ENCODE measurements at places on chromosomes 3 and 15.

DNA sequence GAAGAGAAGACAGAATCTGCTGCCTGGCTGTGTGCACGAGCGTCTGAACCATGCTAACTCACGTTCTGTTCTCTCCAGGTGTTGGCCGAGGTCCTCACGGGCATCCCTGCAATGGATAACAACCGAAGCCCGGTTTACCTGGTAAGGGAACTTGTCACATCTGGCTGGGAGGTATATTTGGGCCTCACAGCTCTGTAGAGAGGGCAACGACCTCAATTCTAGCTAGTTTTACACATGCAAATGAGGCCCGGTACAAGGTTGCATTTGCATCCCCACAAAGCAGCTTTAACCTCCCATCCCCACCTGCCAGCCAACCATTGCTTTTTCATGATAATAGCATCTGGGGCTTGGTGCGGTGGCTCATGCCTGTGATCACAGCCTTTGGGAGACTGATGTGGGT, 22.0 kb upstream of the TATDN2 start:
- no peak for DNase-seq

- no peak for DNase-seq
Measured at GRCh38 chr15:89630974-89631901, 24.0 kb downstream of the KIF7 start.

DNA sequence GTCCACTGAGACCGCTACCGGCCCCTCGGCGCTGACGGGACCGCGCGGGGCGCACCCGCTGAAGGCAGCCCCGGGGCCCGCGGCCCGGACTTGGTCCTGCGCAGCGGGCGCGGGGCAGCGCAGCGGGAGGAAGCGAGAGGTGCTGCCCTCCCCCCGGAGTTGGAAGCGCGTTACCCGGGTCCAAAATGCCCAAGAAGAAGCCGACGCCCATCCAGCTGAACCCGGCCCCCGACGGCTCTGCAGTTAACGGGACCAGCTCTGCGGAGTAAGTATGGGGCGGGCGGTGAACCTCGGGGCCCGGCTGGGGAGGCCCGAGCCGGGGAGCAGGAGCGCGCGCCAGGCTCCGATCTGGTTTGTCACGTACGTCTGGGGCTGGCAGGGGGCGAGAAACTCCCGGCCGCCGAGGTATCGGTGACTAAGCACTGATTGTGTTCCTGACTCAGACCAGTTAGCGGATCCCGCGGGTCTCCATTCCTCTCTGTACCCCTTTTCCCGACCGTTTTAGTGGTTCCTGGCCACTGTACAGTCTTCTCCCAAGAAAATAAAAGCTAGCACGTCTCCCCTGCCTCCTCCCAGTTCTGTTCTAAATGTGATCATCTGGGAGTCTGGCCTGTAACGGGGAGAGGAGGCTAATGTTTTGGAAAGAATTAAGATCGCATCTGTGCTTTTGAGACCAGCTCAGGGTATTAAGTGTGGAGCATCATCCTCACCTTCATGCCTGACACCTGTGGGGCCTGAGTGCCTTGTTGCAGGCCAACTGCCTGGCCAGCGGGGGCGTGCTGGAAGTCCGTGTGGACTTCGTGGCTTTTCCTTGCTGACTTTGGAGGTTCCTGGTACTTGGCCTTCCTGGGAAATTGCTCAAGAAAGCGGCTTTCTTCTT, 691 bp downstream of the MAP2K1 start:
- DNase-seq: peak; percentile 49

- no peak for DNase-seq
Measured at GRCh38 chr3:8648909-8649741, 4.5 kb upstream of the SSUH2 start.

- no peak for DNase-seq
Measured at GRCh38 chr3:125257536-125257935, 45.0 kb upstream of the SLC12A8 start.

GRCh38 chr3:105499961-105500360, 133.3 kb downstream of the ALCAM start:
- no peak for DNase-seq

- no peak for DNase-seq
Measured at GRCh38 chr3:189841473-189842205, 210.4 kb downstream of the TP63 start.

- DNase-seq: no peak
Measured at GRCh38 chr3:158264894-158265293, 155.0 kb downstream of the RSRC1 start.

DNA sequence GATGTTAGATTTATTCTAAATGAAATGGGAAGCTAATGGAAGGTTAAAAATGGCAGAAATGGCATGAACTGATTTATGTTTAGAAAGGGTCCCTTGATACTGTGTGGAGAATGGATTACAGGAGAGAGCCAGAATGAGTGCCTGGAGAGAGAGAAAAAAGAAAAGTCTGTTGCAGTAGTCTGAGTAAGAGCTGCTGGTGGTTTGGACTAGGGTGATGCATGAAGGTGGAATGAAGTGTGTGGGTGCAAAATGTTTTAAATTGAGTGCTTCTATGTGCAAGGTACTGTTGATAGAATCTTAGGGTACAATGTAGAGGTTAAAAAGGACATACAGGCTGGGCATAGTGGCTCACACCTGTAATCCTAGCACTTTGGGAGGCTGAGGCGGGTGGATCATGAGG, 11.4 kb upstream of the MGA start:
- no peak for DNase-seq

DNA sequence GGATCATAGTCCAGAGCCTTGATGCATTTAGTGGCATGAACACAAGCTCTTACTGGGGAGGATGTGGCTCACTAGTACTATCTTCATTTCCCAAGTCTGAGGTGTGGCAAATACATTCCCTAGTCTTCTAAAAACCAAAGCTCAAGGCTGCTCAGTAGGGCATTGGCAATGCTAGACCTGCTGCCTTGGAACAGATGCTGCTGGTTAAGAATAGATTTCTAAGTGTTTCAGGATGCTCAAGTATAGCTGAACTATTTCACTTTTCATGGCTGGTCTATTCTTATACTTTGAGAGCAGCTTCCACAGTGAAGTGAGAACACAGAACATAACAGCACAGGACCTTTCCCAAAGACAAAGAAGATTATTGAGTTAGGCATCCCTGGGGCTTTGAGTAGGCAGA, 178.8 kb downstream of the CHST2 start:
- DNase-seq: no peak

DNA sequence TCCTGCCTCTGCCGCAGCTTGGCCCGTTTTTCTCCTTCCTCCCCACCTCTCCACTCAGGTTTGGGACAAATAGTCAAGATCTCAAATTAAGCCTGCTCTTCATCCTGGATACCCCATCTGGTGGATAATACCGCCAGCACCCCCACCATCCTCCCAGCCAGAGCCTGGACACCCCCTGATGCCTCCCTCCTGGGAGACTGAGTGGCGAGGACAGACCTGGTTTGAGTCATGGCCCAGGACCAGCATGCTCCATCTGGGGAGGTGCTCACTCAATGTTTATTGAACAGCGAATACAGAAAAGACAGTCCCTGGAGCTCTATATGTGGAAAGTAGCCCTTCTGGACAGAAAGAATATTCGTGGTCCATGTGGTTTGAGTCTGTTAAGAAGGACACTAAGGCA, 23.3 kb downstream of the CTSH start:
- no peak for DNase-seq

DNA sequence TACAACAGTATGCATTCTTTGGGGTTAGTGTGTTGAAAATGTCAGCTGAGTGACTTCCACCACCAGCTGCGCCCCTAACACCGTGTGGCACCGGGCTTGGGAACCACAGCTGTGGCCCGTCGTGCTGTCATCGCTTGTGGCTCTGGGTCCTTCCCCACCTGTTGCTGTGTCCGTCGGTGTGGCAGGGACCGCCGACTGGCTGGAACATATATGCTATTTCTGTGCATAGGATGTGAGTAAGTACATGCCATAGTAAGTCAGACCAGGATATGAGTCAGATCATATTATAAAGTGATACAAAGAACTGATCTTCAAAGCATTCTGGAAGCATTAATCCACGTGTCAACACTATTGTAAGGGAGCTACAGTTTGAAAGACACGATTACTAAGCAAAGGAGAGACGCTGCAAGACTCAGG, 31.9 kb downstream of the EHD4 start:
- no peak for DNase-seq

- no peak for DNase-seq
Measured at GRCh38 chr3:156418428-156418827, 136.5 kb downstream of the SSR3 start.

DNA sequence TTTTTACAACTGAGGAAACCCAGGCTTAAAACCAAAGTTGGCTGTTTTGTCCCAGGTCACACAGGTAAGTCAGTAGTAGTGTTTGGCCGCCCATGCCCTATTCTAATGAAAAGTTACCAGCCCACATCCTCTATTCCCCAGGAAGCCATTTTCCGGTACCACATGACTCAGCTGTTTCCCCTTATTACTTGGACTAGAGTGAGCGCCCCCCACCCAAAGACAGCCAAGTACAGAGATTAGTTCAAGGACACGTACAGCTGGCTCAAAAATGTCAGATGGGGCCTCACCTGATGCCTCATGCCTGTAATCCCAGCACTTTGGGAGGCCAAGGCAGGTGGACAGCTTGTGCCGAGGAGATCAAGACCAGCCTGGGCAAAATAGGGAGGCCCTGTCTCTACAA, 8.5 kb upstream of the KLHL6 start:
- DNase-seq: no peak

DNA sequence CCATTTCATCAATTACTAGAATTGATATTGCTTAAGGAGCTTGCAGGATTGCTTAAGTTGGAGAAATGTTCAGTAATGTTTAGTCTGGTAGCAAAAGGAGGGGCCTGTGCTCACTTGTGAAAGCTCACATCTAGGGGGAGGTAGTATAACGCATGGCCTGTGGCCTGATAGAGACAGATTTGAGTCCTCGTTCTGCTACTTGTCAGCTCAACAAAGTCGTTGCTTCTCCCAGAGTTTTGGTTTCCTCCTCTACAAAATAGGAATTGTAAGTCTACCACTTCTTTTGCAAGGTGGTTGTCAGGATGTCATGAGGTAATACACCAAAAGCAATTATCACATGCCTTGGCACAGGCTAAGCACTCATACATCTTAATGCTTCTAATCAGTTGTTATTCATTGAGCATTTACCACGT, 1.3 kb downstream of the ST3GAL6 start:
- no peak for DNase-seq

DNA sequence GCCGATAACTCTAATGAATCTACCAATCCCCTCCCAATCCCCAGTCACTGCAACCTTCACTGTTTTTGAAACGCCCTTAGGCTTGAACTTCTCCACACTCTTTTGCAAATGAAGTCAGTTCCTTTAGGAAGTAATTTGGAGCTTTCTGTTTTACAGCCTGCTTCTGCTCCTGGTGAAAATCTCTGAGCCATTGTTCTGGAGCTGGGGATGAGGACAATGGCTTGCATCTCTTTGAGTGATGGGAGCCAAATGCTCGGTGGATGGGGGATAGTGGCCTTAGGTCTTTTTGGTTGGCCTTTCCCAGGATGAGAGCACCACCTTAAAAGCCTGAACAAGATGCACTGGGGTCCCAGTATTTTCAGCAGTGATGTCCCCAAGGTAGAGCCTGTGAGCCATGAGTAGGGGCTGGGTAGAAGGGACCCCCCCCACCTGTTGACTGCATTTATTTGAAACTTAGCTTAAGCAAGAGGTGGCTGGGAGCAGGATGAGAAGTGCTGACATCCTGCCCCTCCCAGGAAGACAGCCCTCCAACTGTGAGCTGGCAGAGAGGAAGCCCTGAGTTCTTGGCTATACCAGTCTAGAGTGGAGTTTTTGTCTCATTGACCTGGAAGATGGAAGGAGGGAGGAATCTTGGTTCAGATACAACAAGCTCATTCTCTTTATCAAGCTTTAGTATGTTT, 7.6 kb upstream of the MYO5C start:
- no peak for DNase-seq

GRCh38 chr3:194608981-194609380, 24.2 kb downstream of the TMEM44 start:
- DNase-seq: no peak

DNA sequence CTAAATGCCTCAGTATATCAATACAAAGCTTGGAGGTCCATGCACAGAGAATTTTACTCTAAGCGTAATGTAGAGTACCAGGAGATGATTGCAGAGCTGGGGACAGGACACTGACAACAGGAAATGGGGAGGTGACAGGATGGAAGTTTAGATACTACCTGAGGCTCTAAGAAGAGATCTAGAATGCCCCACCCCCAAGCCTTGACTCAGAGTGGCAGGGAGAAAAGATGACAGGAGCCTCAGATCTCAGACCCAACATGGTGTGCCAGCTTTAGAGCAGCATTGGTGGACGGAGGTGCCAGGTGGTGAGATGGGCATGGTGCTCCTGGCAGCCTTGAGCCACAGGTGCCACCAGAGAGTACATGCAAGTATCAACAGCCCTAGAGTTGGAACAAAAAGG, 62.5 kb downstream of the LYZL4 start:
- no peak for DNase-seq

- DNase-seq: no peak
Measured at GRCh38 chr3:87270908-87271700, 5.3 kb downstream of the POU1F1 start.

DNA sequence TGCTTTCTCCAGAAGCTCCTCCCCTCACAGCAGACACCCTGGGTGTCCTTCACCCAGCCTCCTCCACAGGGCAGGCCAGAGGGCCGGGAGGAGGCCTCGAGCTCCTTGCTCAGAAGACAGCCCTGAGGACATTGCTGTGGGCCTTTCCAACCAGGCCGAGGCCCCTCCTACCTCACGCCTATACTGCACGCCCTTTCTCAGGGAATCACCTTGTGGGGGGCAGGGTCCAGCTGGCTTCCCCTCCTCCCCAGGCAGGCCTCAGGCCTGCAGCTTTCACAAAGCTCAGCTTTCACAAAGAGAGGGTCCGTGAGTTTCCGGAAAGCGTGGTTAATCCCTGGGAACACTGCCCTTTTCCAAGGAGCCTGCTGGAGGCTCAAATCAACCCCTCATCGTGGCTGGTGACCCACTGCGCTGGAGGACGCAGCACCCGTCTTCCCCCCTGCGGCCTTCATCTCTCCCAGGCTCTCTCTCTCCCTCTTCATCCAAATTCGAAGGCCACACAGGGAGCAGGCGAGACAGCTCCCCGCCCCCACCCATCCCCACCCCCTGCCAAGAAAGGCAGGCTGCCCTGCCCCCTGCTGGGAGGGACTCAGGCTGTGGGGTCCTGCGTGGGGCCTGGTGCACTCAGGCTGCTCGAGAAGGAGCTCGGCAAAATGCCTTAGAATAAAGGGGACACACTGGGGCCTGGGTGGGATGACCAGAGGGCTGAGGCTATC, 79.4 kb downstream of the OCA2 start:
- DNase-seq: no peak

DNA sequence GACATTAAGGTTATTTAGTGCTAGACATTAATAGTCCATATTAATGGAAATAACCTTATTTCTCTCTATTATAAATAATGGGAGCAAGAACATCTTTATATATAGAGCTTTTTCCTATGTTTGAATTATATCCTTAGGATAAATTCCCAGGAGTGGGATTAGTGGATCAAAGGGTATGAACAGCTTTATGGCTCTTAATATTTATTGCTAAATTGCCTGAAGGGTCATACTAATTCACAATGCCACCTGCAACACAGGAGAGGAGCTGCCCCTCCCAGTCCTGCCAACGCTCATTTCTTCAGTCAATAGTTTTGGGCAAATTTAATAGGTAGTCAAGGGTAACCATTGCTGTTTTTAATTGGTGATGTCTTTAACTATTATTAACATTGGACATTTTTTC, 48.9 kb upstream of the POLR2M start:
- no peak for DNase-seq

- no peak for DNase-seq
Measured at GRCh38 chr3:152828075-152828840, 6.7 kb upstream of the P2RY1 start.
